Stimulated activated CD8-positive, alpha-beta memory T cell treated with anti-CD3 and anti-CD28 coated beads, Interleukin-15, amount 100 ng/mL, for 4 hours (primary cell): ENCODE measurements at places on chromosomes 4 and X.

DNA sequence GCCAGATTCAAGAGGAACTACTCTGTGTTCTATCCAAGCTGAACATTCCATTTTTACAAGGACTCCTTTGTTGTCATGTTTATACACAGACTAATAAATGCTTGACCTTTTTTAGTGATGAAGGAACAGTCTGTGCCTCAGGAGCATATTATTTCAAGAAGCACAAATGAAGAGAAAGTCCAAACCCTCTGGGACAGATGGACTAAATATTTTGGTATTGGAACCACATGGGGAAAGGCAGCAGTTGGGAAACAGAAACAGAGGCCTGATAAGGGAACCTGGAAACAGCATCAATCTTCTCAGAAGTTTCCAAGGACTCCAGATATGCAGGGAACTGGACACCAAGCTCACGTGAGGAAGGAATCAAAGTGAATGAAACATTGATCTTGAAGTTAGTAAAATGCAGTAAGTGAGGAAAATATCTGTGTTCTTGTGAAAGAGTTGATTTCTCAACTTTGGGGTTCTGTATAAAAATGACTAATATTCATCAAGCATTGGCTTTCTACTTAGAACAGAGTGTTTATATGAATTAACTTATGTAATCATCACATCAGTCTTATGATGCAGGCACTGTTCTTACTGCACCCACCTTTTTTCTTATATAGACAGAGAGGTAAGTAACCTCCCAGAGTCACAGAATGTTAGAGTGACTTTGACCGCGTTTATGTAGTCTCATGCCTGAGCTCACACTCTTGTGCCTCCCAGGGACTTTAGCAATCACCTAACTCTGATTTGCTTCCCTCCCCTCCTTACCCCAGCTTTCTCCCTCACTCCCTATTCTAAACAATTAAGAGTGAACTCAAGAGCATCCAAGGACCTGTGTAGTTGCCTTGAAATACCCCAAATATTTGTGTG is 148.9 kb upstream of the JADE1 start:
- DNase-seq, result no peak

DNA sequence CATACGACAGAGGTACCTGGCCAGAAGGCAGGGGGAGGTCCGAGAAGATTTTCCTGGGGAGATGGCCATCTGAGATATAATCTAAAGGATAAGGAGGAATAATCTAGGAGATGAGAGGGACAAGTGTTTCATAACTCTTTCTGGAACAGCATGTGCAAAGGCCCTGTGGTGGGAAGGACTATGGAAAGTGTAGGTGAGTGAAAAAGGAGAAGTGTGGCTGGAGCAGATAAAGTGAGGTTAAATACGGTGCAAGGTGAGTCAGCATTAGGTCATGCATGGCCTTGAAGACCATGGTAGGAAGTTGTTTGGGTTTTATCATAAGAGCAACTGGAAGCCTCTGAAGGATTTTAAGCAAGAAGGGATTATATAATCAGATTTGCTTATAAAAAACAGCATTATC is 34.6 kb upstream of the MTM1 start:
- DNase-seq, result no peak

GRCh38 chr4:97150966-97151365 is 992.3 kb downstream of the STPG2 start:
- DNase-seq, result no peak

DNA sequence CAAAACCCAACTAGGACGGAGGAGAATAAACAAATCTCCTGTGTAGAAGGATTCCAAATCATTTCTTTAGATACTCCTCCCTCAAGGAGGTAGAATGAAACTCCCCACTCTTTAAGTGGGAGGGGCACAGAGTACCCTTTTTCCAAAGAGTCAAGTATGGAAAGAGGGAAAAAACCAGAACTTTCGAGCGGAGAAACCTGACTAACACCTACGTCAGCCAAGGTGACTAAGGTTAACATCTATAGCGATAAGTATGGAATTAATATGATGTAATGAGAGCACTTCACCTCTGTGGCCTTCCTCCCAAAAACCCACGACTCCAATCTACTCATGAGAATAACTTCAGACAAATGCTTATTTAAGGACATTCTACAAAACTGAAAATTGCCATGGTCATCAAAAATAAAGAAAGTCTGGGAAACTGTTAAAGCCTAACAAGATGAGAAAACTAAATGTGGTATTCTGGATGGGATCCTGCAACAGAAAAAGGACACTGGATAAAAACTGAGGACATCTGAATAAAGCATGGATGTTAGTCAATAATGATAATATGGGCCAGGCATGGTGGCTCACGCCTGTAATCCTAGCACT is 157.0 kb upstream of the MAP3K15 start:
- no peak for DNase-seq
